ENCODE measurements at places on chromosomes 16 and 17. TPM values are rescaled to one million over a fixed set of nuclear protein-coding genes. Genes with fewer than 3 reads are reported as not detected.
A peak's percentile ranks its signal among the peaks of the same experiment; 100 is the strongest.

SPATA32 gene
- total RNA-seq = 0.24 TPM

HMOX2 gene
- 44.9 TPM for total RNA-seq

TBC1D3I gene
- not detected for total RNA-seq

KRT20 gene
- not detected for total RNA-seq

GPR179 gene
- 0.07 TPM for total RNA-seq

LGALS9C gene
- not detected for total RNA-seq

TMC7 gene
- total RNA-seq = 1.6 TPM

PRSS33 gene
- total RNA-seq = not detected

CLN3 gene
- 23.0 TPM for total RNA-seq

KRT31 gene
- not detected for total RNA-seq

HAS3 gene
- 6.0 TPM for total RNA-seq

DNA sequence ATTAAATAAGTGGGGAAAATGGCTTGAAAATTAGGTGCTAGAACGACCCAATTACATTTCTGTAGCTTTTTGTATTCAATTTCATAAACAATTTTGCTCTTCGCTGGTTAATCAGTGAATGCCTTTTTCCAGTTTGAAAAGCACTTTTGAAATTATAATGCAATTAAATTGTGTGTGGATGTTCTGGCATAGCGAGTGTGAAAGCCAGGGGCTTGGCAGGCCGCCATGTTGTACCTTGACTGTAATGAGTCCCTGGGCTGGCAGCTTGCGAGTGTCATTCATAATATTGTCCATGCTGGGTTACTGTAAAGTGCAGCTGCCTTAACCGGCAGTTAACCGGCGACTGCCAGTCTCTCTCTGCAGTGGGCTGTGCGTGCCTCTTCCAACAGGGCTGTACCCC lies 177.8 kb downstream of the CCDC182 start:
- DNase-seq = no peak

GRCh38 chr17:31877911-31878702 lies 19.1 kb upstream of the COPRS start:
- no peak for DNase-seq

DNA sequence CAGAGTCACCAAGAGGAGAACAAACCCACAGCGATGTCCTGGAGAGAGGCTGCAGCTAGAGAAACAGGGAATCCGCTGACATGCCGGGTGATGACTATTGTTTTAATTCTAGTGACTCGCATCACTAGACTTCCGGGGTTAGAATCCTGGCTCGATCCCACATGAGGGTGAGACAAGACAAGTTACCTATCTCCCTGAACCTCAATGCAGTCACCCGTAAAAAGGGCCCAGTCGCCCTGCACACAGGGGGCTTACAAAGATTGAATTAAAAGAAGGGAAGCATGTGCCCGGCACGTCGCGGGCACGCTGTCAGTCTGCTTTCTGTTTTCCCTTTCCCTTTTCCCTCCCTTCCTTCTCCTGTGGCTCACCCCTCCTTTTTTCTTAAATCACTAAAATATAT lies 212.9 kb upstream of the FOXF1 start:
- peak; percentile 20 for DNase-seq

GRCh38 chr17:81934098-81934757 lies 2.9 kb downstream of the PYCR1 start:
- DNase-seq = no peak

DNA sequence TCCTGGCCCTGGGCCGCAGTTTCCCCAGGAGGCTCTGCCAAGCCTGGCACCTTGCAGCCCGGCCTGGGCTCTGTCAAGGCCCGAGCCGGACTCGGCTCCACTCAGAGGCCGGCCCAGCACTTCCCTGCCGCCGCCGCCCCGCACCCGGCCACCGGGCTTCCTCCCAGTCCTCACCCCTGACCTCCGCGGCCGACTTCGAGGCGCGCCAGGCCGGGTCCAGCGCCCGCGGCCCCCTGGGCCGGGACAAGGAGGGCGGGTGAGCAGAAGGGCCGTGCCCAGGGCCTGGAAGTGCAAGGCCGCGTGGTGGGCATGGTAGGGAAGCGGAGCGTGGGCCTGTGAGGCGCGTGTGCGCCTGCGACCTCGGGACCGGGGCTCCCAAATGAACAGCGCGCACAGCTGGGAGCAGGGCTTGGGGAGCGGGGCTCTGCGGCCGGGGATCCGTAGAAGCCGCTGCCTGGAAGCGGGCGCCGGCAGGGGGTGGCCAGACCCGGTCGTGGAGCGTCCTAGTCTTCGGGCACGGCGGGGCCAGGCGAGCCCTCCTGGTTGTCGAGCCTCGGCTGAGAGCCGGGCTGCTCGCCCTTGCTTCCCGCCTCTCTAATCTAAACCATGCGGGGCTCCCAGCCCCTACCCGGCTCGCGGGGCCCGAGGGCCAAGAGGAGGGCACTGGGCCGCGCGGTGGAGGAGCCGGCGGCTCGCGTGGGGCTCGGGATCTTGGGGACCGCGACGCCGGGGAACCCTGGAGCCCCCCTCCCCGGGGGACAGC lies 503 bp upstream of the TBX4 start:
- DNase-seq = peak; percentile 89

DNA sequence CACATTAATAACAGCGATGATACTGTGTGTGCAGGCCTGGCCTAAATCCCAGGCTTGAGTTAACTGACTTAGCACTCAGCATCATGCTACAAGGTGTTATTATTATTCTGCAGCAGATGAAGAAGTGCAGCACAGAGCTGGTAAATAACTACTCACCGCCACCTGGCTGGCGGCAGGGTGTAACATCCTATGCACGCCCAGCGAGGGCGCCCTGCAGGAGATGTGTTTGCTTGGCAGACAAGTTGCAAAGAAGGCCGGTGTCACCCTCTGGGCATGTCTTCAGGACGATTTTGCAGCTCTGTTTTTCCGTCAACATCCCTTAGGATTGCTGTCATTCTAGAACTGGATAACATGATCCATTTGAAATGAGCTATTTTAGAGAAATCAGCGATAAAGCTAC lies 30.1 kb downstream of the DNAH9 start:
- peak; percentile 73 for DNase-seq

DNA sequence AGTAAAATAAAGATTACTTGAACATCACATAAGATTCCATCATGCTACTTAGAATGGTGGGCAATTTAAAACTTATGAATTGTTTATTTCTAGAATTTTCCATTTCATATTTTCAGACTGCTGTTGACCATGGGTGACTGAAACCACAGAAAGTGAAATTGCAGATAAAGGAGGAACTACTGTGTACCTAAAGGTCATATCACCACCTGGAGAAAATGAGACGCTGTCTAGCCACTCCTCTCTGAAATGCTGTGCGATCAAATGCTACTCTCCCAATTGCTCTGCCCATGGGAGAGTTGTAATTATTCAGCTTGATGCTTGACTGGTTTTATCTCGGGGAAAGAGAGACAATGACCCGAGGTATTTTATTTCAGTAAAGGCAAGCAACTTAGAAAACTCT lies 128.9 kb upstream of the ERCC4 start:
- no peak for DNase-seq

GRCh38 chr16:46859719-46860152 lies 24.4 kb upstream of the GPT2 start:
- DNase-seq = no peak

DNA sequence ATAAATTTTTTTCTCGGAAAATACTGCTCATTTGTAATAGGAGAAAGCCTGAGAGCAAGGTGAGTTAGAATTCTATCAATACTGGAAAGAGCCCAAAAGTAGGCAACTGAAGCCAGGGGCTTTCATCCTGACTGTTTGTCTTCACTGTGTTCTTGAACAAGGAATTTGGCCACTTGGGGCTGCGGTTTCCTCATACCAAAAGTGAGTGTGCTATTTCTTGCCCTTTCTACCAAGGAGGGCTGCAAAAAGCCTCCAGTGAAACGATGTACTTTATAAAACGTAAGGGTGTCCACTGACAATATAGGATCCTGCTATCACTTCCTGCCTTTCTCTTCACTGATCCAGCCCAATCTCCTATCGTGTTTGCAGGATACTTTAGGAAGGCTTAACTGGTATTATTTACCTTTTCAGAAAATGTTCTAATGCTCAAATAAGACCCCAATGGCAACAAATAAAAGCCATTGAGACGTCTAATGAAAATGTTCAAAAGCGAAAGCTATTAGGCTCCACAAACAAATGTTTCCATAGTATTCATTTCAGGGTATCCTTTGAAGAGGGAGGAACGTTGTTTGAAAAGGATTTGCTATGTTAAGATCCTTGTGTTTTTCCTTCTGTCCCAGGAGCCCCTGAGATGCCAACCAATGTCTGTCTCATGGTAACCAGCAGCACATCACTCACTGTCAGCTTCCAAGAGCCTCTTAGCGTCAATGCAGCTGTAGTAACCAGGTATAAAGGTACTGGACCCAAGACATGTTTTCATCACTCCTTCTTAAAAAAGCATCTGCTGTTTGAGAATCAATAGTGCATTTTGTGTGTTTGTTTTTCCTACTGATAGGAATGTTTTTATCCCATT lies 219.3 kb upstream of the NOG start:
- DNase-seq = peak; percentile 6

DNA sequence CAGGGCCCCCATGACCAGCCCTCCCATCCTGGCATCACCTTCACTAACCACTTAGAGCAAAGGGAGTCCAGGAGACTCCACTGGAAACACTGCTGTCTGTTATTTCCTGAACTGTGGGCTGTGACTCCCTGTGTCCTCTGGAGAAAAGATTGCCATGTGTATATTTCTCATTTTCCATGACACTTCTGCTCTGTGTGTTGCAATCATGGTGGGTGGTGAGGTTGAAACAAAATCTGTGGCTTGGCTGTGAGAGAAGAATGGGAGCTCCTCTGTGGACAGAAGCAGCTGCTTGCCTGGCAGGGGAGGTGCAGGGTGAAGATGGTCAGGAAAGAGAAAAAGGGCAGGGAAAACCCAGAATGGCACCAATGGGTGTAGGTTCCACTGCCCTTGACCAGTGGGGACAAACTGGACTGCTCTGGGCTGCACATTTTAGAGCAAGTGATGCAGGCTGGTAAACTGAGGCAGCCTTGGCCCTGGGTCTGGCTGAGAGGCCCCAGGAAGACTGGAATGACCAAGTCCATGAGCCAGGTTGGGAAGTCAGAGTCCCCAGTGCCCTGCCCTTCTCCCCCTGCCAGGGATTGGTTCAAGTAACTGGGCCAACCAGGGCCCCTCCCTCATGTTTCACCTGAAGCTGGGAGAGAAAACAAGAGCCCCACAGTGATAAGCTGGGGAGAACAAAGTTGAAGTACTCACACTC lies 314.3 kb downstream of the C16orf95 start:
- no peak for DNase-seq

- DNase-seq = no peak
Measured at GRCh38 chr16:71923941-71924690, 28.8 kb downstream of the IST1 start.

GRCh38 chr16:71524566-71525553 lies 1.4 kb upstream of the CHST4 start:
- DNase-seq = no peak

GRCh38 chr17:41655611-41656111 lies 31.3 kb upstream of the KRT17 start:
- DNase-seq = peak; percentile 85

DNA sequence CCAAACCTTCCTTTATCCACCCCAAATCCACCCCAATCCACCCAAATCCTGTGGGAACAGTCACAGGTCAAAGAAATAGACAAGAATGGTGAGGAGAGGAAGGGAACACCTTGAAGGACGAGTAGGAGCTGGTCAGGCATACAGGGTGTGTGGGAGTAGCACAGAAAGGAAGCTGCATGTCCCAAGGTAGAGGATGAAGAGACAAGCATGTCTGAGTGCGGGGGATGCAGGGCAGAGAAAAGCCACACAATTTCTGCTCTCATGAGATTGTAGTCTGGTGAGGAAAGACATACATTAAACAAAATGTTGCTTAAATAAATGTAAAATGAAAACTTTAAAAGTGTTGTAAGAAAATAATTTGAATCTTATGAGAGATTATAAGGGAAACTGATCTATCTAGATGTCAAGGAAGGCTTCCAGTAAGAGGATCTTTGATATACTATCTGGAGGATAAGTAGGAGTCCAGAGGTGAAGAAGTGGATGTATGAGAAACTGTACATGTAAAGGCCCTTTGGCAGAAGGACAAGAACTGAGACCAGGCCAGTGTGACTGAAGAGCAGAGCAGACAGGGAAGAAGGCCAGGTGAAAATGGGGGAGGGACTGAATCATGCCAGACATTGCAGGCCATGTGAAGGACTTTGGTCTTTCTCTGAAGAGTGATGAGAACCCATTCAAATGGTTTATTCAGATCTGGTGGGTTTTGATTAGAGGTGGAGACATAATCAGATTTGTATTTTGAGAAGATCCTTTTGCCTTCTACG lies 18.6 kb downstream of the TMEM98 start:
- no peak for DNase-seq

DNA sequence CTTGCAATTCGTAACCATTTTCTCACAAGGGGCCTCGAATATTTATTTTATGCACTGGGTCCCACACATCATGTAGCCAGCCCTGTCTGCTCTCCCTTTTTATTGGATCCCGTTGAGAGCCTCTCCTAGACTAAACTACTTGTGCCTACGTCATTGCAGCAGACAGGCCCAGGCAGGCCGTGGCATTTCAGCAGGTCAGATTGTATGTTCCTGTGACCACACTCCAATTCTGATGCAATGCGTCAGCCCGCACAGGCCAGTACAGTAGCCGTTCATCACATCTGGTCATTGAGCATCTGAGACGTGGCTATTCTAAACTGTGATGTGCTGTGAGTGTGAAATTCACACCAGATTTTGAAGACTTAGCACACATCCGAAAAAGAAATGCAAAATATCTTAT lies 42.2 kb downstream of the ABAT start:
- no peak for DNase-seq

DNA sequence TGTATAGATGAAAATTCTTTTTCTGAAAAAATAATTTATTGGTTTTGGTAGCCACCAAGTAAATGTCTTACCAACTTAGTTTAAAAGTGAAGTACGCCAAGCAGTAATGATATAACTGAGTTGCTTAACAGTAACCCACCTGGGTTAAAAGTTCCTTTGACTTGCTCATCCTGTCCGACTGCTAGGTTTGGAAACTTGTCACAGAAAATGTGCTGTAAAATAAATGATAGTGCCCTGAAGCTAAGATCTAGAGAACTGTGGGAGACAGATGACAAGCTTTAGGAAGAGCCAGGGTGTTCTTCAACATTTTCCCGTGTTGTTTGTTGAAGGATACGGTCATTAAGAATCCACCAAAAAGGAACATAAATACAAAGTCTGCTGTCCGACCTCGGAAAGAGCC lies 5.0 kb downstream of the DERL2 start:
- DNase-seq = no peak

- no peak for DNase-seq
Measured at GRCh38 chr17:32995416-32996045, 3.9 kb downstream of the SPACA3 start.
